Stimulated activated CD4-positive, alpha-beta T cell treated with anti-CD3 and anti-CD28 coated beads, Interleukin-4, amount 100 ng/mL, for 48 hours (primary cell): ENCODE measurements at places on chromosomes 7 and 10.

DNA sequence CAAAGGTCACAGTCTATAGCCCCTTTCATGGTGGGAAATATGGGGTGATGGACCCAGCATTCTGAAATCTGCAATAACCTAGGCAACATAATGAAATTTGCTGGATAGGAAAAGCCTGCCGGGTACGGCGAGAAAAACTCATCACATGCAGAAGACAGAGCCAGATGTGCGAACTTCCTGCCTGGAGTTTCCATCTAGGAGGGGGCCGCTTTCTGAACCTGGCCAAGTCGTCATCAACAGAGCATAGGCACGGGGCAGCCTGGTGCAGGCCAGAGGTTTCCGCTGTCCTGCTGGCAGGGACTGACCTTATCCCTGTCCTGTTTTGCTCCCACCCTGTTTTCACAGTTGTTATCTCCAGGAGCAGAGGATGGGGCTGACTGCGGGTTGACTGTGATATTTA lies 27.4 kb downstream of the CCDC3 start:
- no peak for DNase-seq

GRCh38 chr7:115135146-115135545 lies 213.3 kb downstream of the MDFIC start:
- no peak for DNase-seq

- no peak for DNase-seq
Measured at GRCh38 chr10:123970207-123970926, 78.8 kb upstream of the CPXM2 start.

DNA sequence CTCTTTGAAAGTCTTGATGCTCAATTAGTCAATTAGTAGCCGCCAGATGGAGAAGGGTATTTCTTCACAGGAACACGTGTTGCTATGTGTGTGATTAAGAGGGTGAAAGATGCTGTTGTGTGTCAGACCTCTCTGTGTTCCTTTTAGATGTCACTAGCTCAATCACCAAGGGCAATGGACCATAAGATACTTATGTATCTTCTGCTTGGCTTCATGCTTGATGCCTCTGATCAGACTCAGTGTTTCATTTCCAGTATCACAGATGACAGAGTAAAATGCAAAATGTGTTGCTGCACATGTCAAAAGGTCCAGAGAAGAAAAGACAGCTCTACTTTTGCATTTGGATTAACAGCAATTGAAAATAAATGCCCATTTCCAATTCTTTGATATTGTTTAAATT lies 865.9 kb downstream of the CNTNAP2 start:
- DNase-seq = no peak

DNA sequence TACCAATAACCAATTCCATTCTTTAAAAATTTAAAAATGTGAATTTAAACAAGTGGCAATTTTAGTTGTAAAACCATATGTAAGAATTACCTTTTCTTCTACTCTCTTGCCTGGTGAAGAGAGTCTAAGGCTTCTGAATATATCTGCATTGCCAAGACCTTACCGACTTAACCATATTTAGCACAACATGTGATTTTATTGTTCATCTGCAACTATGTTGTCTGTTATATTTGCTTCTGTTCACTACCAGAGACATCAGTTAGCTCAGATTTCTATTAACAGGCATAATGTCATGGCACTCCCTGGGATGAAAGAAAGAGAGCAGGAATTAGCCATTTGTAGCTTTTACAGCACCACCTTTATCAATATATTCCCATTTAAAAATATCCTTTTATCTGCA lies 55.3 kb downstream of the CHN2 start:
- DNase-seq = no peak

GRCh38 chr10:119651514-119652360 lies 557 bp downstream of the BAG3 start:
- DNase-seq = no peak

DNA sequence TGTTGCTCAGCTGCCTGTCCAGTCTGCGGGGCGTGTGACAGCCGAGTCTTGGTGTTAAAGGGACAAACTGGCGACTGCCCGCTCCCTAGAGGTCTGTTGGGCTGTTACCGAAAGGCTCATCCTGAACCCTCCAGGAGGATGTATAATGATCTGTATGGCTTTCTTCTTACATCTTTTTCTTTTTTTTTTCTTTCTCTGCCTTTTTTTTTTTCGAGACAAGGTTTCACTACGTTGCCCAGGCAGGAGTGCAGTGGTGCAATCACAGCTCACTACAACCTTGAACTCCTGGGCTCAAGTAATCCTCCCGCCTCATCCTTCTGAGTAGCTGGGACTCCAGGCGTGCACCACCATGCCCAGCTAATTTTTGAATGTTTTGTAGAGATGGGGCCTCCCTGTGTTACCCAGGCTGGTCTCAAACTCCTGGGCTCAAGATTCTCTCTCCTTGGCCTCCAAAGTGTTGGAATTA lies 857 bp downstream of the INTS15 start:
- no peak for DNase-seq

DNA sequence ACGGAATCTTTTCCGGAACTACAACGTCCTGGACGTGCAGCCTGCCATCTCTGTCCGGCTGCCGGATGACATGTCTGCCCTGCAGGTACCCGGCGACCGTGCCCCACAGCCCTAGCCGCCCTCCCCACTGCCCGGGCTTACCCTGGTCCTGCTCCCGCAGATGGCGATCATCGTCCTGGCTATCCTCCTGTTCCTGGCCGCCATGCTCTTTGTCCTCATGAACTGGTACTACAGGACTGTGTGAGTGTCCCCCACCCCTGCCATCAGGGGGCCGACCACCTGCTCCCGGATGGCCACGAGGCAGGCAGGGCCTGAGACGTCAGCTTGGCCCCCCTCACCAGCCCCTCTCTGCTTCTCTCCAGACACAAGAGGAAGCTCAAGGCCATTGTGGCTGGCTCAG lies 38.0 kb upstream of the VSIR start:
- no peak for DNase-seq

DNA sequence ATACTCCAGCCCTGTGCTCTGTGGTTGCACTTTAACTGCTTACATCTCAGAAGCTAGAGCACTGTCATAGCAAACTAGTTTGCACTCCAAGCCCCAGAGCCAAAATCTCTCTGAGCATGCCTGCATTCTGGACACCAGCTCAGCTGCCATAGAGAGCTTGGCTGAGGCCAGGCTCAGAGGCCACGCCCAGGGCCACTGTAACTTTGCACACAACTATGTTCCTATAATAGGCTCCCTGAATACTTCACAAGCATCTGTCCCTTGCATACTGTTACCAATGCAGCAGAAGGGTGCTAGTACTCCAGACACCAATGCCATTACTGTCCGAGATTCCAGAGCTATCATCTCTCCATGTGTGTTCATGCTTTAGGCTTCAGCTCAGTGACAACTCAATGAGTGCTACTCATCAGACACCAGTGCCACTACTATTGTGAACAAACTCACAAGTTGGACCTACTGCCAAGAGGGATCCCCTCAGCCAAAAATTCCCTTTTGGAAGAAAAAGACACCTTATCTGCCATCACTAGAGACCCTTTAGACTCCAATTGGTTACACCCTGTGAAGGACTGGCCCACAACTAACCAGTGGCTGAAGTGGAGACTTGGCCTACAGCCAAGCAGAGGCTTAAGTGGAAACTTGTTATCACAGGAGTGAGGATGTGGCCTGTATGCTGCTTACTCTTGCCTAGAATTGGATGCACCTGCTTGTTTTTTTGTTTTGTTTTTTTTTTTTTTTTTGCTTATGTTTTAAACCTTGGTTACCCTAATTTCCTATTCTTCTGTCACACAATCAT lies 211.6 kb upstream of the MAGI2 start:
- no peak for DNase-seq

- no peak for DNase-seq
Measured at GRCh38 chr10:71844695-71845094, 6.4 kb downstream of the PSAP start.

GRCh38 chr7:139855498-139856270 lies 26.6 kb downstream of the TBXAS1 start:
- no peak for DNase-seq

DNA sequence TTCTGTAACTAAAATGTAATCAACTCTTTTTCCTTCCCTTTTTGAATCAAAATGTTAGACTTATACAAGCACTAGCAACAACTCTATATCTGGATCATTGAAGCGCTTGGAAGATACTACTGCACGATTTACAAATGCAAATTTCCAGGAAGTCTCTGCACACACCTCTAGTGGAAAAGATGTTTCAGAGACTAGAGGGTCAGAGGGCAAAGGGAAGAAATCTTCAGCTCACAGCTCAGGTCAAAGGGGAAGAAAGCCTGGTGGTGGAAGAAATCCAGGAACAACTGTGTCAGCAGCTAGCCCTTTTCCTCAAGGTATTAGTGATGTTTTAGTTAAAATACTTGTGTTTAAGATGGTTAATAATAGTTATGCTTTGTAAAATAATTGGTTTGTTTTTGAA lies 136.4 kb downstream of the MLLT10 start:
- DNase-seq = no peak

DNA sequence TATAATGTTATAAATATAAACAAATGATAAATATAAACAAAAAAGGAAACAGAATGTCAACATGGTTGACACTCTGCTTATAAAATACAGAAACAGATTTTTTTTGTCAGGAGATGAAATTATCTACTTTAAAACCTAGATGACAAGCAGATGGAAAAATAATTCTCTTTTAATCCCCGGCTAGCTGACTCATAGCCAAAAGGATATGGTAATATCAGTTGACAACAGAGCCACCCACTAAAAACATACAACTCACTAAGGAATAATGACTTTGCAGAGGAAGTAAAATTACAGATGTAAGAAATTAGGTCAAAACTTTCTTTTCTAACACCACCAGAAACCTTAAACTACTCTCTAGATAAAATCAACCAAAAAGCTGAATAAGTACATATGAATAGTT lies 131.1 kb upstream of the ABCB5 start:
- DNase-seq = no peak

GRCh38 chr10:31035266-31035798 lies 3.7 kb upstream of the ZNF438 start:
- no peak for DNase-seq

DNA sequence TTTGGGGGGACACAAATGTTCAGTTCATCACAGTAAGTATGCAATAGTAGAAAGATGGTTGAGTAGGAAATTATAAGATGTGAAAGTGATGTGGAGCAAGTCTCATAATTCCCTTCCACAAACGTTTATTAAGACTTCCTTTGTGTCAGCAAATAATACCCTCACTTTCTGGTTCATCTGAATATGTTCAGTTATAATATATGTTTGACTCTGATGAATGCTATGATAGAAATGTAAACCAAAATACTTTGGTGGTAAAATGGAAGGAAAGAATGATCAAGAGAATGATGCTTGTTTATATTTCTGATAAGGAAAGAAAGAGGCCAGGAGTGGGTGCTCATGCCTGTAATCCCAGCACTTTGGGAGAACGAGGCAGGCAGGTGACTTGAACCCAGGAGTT lies 111.7 kb upstream of the PLXDC2 start:
- DNase-seq = no peak
